GM23338 (cell line): ENCODE measurements at places on chromosomes 2 and 18.

DNA sequence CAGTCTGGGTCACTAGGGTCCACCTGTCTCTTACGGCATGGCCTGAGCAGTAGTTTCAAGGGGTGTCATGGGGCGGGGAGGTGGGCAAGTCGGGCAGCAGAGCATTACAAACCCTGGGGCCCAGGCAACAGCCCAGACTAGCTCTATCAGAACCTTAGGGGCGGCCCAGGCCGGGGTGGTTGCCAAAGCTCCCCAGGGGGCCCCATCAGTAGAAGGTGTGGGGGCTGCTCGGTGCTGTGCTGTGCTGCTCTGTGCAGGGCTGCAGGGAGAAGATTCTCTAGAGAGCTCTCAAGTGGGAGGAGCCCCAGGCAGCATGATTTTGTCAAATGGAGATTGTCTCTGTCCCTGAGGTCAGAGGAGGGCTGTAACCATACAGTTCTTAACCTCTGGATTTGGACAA, 36.4 kb upstream of the SLC14A1 start:
- no peak overlapping the region for H3K4me3 ChIP-seq
- H3K27me3 ChIP-seq = no peaks in the 10 kb centered on the region
- peaks cover 10% of the 10 kb centered on the region for H3K4me1 ChIP-seq

GRCh38 chr2:84924173-84925106, 19.0 kb downstream of the TMSB10 start:
- H3K36me3 ChIP-seq = no peaks in the 10 kb centered on the region
- peaks cover 13% of the 10 kb centered on the region; the same call in 1 of the 2 replicates for H3K4me1 ChIP-seq
- peak; percentile 78 for DNase-seq
- H3K27ac ChIP-seq = peak overlapping the region; percentile 9; the same call in 1 of the 2 replicates

GRCh38 chr2:85164145-85164569, 31.0 kb downstream of the TCF7L1 start:
- H3K36me3 ChIP-seq = no peaks in the 10 kb centered on the region
- no peak for DNase-seq
- H3K27me3 ChIP-seq = no peaks in the 10 kb centered on the region
- H3K4me1 ChIP-seq = peaks cover 69% of the 10 kb centered on the region

GRCh38 chr2:128457716-128458115, 139.0 kb upstream of the HS6ST1 start:
- H3K27me3 ChIP-seq = no peaks in the 10 kb centered on the region
- no peaks in the 10 kb centered on the region for H3K4me1 ChIP-seq
- no peak for DNase-seq
- no peak overlapping the region for H3K27ac ChIP-seq
- no peaks in the 10 kb centered on the region for H3K36me3 ChIP-seq
- no peak overlapping the region for H3K4me3 ChIP-seq

GRCh38 chr2:52918551-52918950, 849.1 kb upstream of the CHAC2 start:
- DNase-seq = no peak
- H3K27ac ChIP-seq = no peak overlapping the region
- no peak overlapping the region for H3K4me3 ChIP-seq
- H3K36me3 ChIP-seq = no peaks in the 10 kb centered on the region

- DNase-seq = peak; percentile 6
- H3K4me3 ChIP-seq = no peak overlapping the region
- H3K27ac ChIP-seq = no peak overlapping the region; the same call in 1 of the 2 replicates
- H3K36me3 ChIP-seq = no peaks in the 10 kb centered on the region
- peaks cover 7% of the 10 kb centered on the region; the same call in 1 of the 2 replicates for H3K4me1 ChIP-seq
Measured at GRCh38 chr2:28080911-28081310, 190.4 kb downstream of the BABAM2 start.

DNA sequence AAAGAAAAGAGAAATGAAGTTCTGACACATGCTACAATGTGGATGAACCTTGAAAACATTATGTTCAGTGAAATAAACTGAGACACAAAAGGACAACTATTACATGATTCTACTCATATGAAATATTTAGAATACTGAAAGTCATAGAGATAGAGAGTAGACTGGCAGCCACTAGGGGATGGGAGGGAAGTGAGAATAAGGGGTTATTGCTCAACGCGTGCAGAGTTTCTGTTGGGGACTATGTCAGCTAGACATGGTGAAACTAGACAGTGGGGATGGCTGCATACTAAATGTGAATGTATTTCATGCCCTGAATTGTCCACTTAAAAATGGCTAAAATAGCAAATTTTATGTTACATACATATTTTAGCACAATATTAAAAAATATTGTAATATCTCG, 108.7 kb upstream of the ATL2 start:
- H3K27ac ChIP-seq = no peak overlapping the region
- no peak for DNase-seq
- H3K36me3 ChIP-seq = no peaks in the 10 kb centered on the region
- H3K4me1 ChIP-seq = no peaks in the 10 kb centered on the region

GRCh38 chr2:226118471-226119429, 680.9 kb downstream of the IRS1 start:
- H3K27me3 ChIP-seq = no peaks in the 10 kb centered on the region
- peak; percentile 5 for DNase-seq
- no peaks in the 10 kb centered on the region for H3K36me3 ChIP-seq
- H3K4me3 ChIP-seq = no peak overlapping the region
- H3K4me1 ChIP-seq = peaks cover 15% of the 10 kb centered on the region

GRCh38 chr2:222319586-222320435, 21.0 kb upstream of the PAX3 start:
- peaks cover 95% of the 10 kb centered on the region for H3K27me3 ChIP-seq
- peaks cover 7% of the 10 kb centered on the region; the same call in 1 of the 2 replicates for H3K4me1 ChIP-seq
- H3K36me3 ChIP-seq = no peaks in the 10 kb centered on the region
- peak; percentile 69 for DNase-seq
- no peak overlapping the region for H3K27ac ChIP-seq

DNA sequence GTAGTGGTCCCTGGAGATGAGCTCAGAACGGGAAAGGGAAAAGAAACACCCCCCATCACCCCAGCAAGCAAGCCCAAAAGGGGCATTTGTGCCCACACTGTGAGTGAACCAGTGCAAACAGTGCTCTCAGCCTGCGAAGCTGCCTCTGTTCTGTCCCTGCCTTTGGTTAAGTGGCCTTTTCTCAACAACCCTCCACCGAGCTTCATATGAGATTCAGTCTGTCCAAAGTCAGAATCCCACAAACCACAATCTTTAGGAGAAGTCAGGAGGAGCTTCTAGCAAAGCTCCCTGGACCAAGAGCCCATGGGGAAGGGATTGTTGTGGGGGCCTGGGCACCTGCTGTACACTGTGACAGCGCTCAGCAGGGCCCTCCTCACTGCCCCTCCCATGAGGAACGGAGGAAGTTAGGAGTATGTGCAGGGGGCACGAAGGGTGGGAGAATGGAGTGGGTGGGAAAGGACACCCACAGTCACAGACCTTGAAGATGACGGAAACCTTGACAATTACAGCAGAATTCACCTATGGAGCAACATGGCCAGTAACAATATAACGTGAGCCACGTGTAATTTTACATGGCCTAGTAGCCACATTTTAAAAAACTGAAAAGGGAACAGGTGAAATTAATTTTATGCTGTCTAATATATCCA, 119.5 kb downstream of the SMAD7 start:
- DNase-seq = no peak
- H3K27me3 ChIP-seq = no peaks in the 10 kb centered on the region
- H3K4me1 ChIP-seq = peaks cover 38% of the 10 kb centered on the region
- H3K36me3 ChIP-seq = no peaks in the 10 kb centered on the region
- no peak overlapping the region for H3K27ac ChIP-seq

DNA sequence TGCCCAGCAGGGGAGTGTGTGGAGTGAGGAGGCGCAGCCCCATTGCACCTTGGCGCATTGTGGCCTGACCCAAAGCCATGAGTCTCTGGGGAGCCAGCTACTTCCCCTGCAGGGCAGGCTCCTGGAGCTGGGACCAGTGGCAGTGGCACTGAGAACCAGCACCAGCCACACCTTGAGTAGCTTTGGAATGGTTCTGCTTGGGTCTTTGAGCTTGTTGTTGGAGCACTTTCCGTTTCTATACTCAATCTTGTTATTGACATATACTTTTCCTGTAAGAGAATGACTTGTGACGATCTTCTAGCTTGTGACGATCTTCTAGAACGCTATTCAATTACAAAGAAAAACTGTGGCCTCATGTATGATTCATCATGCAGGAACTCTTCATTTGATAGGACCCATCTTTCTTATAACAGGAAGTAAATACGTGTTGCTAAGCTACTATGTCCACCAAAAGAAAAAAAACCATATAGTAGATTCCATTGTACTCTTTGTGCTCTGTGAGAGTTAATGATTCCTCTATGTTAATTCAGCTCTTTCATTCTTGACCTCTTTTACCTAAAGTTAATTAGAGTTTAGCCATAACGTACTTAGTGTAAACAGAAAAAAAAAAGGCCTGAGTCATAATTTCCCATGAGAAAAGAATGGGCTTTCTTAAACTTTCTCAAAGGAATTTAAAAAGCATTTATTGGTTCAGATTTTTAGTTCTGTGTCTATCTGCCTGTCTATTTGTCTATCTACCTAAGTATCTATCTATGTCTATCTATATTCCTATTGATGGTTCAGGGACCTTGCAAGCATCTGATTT, 113.1 kb downstream of the GATA6 start:
- peak; percentile 18 for DNase-seq
- no peaks in the 10 kb centered on the region for H3K27me3 ChIP-seq
- no peak overlapping the region for H3K27ac ChIP-seq
- H3K36me3 ChIP-seq = no peaks in the 10 kb centered on the region

DNA sequence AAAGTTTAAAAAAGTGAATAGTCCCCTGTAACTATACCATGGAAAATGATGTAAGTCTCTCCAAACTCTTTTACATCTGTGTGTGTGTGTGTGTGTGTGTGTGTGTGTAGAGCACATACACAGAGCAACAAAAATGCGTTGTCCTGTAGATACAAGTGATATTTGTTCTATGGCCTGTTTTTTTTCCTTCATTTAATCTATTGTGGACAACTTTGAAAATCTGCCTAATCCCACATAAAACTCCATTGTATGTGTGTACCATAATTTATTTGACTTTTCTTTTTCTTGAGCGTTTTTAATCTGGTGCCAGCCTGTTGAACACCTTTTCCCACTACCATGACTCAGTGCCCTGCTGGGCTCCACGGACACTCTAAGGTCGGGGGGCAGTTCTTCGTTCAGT, 52.3 kb upstream of the ELOA2 start:
- no peaks in the 10 kb centered on the region for H3K27me3 ChIP-seq
- H3K4me3 ChIP-seq = no peak overlapping the region
- no peak overlapping the region for H3K27ac ChIP-seq
- no peak for DNase-seq
- no peaks in the 10 kb centered on the region for H3K36me3 ChIP-seq

DNA sequence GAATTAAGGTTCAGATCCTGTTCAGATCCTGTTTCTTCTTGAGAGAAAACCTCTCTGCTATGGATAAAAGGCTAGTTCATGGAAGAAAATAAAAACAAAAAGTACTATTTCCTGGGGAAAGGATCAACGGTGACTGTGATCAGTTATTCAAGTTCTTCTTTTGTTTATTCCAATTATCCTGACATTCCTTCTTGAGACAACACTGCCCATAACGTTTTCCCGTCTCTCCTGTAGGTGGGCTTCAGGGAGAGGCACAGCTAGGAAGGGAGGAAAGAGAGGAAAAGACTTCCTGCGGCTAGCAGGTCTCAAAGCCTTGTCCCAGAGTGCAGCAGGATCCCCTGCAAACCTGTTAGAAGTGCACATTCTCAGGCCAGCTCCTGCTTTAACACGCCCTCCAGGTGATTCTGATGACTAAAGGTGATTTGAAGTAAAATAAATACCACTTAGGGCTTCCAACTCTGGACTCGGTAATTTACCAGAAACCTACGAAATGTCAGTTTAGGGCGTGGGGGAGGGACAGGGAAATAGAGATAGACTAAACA, 4.5 kb upstream of the FHL2 start:
- no peak overlapping the region for H3K27ac ChIP-seq
- no peak for DNase-seq
- H3K4me3 ChIP-seq = no peak overlapping the region
- peaks cover 5% of the 10 kb centered on the region for H3K4me1 ChIP-seq
- H3K27me3 ChIP-seq = peaks cover 17% of the 10 kb centered on the region

DNA sequence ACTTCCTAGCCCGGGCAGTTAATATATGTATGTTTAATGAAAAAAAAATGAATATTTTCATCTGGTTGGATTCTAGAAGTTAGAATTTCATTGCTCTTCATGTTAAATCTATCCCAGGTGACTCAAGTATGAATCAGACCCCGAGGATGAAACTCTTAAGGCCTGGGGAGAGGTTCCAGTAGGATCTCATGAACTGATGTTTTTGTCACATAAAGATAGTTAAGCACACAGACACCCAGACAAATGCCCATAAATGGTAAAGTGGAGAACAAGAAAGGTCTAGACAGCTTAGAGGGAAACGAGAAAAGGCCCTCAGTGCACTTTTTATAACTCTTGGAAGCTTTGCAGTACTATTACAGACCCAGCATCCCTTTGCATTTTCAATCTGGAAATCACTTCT, 114.1 kb downstream of the RIF1 start:
- H3K27me3 ChIP-seq = no peaks in the 10 kb centered on the region
- H3K36me3 ChIP-seq = no peaks in the 10 kb centered on the region
- no peak overlapping the region for H3K27ac ChIP-seq

DNA sequence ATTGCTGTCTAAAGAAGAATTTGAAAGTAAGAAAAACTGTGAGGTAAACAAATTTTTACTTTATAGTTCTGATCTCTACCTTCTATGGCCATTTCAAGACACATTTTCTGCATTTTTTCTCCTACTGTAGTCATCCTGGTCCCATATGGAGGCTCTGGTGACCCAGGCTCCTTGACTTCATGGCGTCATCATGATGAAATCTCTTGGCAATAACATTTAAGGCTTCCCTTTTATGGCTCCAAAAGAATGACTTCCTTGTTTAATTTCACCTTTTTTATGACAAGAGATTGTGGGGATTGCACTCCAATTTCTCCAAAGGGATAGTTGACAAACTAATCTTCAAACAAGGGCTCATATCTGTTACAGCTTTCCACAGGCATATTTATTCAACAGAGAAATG, 143.0 kb upstream of the SCN7A start:
- no peaks in the 10 kb centered on the region for H3K27me3 ChIP-seq
- H3K27ac ChIP-seq = no peak overlapping the region
- H3K4me1 ChIP-seq = no peaks in the 10 kb centered on the region
- no peak overlapping the region for H3K4me3 ChIP-seq
- no peak for DNase-seq
- H3K36me3 ChIP-seq = no peaks in the 10 kb centered on the region

- DNase-seq = no peak
- no peak overlapping the region for H3K4me3 ChIP-seq
- H3K4me1 ChIP-seq = no peaks in the 10 kb centered on the region
- H3K27ac ChIP-seq = no peak overlapping the region
- no peaks in the 10 kb centered on the region for H3K27me3 ChIP-seq
Measured at GRCh38 chr2:140585016-140585415, 1545.8 kb downstream of the LRP1B start.

GRCh38 chr2:167988296-167988695, 259.1 kb downstream of the STK39 start:
- H3K4me3 ChIP-seq = no peak overlapping the region
- DNase-seq = no peak
- H3K27me3 ChIP-seq = no peaks in the 10 kb centered on the region
